ENCODE measurements at places on chromosomes 7 and 10.

DNA sequence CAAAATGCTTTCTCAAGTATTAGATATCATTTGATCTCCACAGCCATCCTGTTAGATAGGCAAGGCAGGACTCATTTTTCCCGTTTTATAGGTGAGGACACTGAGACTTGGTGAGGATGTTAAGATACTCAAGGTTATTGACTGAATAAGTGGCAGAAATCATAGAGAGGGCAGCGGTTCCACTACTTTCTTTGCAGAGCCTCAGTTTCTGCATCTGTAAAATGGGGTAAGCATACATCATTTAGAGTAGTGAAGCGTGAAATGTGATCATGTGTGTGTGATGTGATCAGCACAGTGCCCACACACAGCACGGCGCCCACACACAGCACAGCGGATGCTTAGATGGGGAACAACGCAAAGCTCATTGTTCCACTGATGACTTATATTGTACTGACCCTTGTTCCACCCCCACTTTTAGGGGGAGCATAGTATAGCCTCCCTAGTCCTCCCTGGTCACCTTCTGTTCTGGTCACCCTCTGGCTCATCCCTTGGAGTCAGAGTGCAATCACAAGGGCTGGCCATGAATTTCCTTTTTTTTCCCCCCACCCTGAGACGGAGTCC, 10.5 kb downstream of the UBTD1 start:
- DNase-seq: no peak

DNA sequence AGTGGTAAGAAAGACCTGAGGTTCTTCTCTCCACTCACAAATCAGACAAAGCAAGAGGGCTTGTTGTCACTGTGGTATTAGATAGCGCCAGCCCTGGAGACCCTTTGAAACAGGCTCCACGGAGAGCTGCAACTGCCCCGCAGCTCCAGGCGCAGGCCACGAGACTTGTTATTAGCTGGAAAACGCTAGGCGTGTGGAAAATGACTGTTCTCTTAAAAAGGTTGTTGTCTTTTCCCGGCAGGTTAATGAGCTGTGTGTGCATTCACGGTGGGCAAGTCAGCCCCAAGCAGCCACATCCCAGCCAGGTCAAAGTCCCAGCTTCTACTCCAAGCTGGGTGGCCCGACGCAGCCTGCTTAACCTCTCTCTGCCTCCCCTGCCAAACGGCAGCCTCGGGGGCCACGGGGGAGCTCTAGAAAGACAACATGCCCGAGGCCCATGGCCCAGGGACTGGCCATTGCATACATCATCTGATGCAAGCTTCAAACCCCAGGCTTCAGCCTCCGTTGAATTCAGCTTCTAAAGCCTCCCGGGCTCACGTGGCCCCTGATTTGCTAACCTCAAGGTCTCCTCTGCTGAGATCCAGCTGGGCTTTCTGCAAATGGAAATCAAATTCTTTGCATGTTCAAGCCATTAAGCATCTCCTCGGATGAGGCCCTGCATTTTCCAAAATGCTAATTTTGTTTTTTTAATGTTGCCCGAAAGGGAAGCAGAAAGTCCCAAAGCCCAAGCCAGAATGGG, 61.3 kb upstream of the DNAAF5 start:
- DNase-seq: no peak

- DNase-seq: no peak
Observed at GRCh38 chr10:78830976-78831375, 237.8 kb upstream of the ZMIZ1 start.

DNA sequence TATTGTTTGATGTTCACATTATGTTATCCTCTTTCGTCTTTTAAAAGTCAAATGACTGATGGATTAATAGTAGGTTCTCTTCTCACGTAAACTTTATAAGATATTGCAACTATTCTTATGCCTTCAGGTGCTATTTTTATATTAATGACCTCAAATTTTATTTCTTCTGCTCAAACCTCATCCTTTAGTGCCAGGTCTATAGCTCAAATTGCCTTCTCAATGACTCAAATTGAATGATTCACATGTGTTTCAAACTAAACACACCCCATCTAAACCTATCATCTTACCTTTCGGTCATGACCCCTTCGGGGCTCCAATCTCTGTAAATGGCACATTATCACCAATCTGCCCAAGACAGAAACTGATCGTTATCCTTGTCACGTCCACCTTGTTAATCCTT, 22.0 kb upstream of the LIPF start:
- no peak for DNase-seq

DNA sequence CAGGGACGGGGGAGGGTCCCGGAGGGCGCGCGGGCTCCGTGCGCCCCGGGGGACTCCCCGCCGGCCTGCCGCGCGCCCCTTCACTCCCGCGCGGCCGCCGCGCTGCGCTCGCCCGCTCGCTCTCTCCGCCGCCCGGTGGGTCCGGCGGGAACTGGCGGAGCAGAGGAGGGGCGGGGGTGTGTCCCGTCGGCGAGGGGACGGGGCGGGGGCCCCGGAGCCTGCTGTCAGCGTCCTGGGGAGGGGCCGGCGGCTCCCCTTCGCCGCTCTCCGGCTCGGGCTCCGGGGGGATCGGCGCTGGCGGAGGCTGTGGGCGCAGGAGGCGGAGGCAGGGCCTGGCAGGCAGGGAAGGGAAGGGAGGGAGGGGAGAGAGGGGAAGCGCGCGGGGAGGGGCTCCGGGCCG, at the start of gene SH3PXD2A:
SH3PXD2A (minus strand) TSS at position 153 of the 400 bp plus-strand sequence. CDS start 310 bp downstream, outside the sequence.
- no peak for DNase-seq

DNA sequence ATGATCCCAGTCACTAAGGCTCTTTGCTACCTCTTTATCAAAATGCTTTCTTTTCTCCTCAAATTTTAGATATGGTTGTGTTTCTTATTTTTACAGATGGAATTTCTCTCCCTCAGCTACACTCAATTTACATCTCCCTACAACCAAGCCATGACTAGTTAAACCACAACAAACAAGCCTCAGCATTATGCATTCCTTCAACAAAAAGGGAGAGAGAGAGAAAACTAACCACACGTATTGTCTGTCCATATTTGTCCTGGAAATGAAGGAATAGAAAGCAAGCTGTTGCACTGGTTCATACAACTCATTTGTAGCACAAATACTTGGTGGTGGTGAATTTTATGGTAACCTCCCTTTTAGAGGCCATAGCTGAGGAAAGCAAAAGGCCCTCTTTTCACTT, 286.4 kb downstream of the AHR start:
- no peak for DNase-seq

DNA sequence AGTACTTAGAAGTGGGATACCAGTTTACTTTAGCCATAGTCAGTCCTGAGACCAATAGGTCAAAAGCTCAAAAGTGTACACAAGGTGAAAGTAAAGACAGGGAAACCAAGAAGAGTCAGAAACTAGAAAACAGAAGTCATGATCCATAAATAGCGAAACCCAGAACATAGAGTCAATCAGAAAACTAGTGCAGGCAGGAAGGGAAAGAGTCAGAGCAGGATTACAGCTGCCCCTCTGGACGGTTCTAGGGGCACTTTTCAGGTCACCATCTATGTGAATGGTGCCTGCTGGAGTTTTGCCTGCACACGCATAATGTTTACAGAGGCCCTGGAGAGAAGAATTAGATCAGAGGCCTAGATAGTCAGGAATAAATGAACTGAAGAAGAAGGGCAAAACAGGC, 22.4 kb upstream of the DMTF1 start:
- DNase-seq: no peak
